ENCODE measurements at places on chromosomes 5 and 9.
A peak's percentile ranks its signal among the peaks of the same experiment; 100 is the strongest.

- no peak for DNase-seq
Observed at GRCh38 chr5:31786090-31786631, 147.2 kb downstream of the PDZD2 start.

DNA sequence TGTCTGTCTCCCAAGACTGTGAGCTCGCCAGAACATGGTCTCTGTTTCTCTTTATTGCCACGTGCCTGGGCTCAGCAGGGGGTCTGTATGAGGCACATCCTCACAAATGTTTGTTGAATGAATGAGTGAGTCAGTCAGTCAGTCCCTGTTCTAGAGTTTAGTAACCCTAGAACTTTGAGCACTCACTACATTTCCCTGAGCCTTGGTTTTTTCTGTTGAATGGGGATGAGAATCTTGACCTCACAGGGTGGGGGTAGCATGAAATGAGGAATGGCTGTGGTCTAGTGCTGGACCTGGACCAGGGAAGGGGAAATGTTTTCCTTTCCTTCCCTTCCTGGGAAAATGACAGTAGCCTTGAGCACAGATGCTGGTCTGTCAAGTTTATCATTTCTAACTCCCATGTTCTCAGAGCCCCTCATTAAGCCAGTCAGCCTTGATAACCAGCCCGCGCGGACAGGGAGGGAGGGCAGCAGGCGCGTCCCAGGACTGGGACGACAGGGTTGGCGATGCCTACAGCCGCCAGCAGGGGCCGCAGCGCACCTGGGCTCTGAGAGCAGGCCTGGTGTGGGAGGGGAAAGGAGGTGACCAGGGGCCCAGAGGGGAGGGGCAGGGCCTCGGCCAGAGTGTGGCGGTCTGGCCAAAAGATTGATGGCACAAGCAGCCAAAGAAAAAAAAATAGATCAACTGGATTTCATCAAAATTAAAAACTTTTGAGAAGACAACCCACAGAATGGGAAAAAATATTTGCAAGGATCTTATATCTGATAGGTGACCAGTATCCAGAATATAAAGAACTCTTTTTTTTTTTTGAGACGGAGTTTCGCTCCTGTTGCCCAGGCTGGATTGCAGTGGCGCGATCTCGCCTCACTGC lies 24.1 kb upstream of the WNK2 start:
- peak; percentile 45 for DNase-seq

DNA sequence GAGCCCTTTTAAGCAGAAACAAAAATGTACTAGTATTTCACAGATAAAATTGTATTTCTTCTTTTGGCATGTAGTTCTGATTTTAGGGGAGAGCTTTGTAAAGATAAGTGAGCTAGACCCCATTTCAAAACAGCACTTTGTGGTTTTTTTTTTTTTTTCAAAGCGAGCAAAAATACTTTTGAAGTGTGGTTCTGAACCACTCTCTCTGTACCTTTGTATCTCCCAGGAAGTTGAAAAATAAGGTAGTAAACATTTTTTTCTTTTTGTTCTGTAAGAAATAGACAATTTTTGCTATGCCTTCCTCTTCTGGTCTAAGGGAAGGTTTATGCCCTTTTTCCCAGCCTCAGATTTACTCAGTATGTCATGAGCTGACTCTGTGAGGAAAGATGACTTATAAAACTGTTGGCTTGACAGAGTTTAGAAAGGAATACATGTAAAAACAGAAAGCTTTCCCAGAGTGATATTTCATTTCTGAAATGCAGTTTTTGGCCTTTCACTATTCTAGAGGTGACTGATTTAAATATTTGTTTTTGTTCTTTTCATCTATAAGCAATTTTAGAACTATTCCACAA lies 12.5 kb downstream of the ERCC6L2 start:
- DNase-seq, result no peak

- no peak for DNase-seq
Observed at GRCh38 chr9:2466703-2467102, 154.9 kb upstream of the VLDLR start.

GRCh38 chr9:123778232-123778902 lies 151.6 kb downstream of the DENND1A start:
- no peak for DNase-seq

Data from activated CD4-positive, alpha-beta T cell treated with anti-CD3 and anti-CD28 coated beads for 1 hour (primary cell).